Astrocyte of the cerebellum (primary cell): ENCODE measurements at places on chromosomes 6 and 20.

DNA sequence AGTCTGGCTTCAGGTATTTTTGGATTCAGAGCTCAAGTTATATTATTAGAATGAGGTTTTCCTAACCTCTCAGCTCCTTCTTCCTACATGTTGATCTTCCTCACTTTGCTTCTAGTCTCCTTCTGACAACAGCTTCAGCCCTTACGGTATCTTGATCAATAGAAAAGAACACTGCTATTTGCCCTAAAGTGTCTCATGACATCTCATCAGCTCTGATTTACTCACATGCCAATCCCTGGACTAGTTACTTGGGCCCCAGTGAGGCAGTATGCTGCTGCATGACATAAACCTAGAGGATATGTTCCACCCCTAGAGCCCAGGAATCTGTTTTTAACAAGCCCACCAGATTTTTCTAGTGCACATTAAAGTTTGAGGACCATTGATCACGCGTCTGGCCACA lies 110.3 kb downstream of the UNC5CL start:
- DNase-seq: no peak

- peak; percentile 20 for DNase-seq
These were observed 13.3 kb upstream of the RBPJL start for GRCh38 chr20:45293041-45294002.

- no peak for DNase-seq
These were observed 76.6 kb upstream of the TOX2 start for GRCh38 chr20:43837856-43838702.

DNA sequence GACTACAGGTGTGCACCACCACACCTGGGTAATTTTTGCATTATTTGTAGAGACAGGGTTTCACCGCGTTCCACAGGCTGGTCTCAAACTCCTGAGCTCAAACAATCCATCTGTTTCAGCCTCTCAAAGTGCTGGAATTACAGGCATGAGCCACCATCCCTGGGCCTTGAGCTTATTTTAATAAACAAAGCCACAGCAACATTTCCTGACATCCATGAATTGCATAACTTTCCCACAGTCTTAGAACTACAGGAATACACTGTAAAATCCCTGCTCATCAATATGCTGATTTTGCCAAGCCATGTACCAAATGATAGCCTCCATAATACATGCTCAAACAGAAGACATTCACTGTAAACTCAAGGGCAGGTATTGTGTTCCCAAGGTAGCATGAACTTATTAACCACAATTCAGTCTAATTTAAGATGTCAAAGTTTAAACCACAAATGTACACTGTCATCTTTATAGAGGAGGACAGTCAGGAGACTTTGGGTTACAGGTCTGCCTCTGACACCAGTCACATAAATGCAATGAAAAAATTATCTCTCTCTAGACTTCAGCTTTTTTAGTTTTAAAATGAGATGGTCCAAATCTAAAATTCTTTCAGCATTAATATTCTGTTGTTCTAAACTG lies 40.0 kb downstream of the NUDT3 start:
- DNase-seq: no peak

GRCh38 chr20:19737025-19737424 lies 21.0 kb upstream of the RIN2 start:
- no peak for DNase-seq

- DNase-seq: no peak
These were observed 344.9 kb upstream of the JARID2 start for GRCh38 chr6:14900919-14901318.

GRCh38 chr20:21191839-21192238 lies 66.0 kb downstream of the KIZ start:
- DNase-seq: no peak

DNA sequence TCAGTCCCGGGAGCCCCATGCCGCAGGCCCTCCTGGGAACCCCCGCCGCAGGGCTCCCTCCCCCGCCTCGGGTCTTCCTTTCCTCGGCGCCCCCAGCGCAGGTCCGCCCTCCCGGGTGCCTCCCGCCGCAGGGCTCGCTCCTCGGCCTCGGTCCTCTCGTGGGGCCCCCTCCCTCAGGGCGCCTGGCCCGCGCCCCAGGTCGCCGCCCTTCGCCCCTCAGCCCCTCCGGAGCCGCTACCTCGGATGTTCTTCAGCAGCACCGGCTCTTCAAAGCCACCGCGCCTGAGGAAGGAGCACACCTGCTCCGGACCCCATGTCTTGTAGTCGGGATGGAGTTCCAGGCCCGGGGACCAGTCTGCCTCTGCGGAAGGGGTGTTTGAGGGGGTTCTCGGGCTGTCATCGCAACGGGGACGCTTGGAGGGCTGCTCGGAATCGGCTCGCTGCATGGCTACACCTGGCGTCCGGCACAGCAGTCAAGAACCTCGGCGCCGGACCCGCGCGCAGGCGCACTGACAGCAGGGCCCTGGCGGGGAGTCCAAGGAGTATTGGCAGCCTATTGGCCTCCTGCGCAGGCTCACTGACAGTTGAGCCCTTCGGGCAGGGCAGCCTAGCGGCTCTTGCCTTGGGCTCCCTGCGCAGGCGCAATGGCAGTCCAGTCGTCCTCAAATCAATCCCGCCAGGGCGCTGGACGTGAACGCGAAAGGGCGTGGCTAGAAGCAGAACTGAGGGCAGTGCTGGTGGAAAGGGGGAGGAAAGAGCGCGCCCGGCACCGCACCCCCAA lies at the start of gene SAMHD1:
Gene SAMHD1 (minus strand): TSS at position 511 of the 781 bp plus-strand sequence. CDS start 65 bp downstream, at position 446.
- DNase-seq: peak; percentile 94
